ENCODE measurements at places on chromosomes 2 and 18.

- DNase-seq = no peak
Measured at GRCh38 chr2:26672818-26673393, 19.6 kb upstream of the KCNK3 start.

GRCh38 chr18:44533071-44533470, 147.6 kb upstream of the SETBP1 start:
- no peak for DNase-seq

DNA sequence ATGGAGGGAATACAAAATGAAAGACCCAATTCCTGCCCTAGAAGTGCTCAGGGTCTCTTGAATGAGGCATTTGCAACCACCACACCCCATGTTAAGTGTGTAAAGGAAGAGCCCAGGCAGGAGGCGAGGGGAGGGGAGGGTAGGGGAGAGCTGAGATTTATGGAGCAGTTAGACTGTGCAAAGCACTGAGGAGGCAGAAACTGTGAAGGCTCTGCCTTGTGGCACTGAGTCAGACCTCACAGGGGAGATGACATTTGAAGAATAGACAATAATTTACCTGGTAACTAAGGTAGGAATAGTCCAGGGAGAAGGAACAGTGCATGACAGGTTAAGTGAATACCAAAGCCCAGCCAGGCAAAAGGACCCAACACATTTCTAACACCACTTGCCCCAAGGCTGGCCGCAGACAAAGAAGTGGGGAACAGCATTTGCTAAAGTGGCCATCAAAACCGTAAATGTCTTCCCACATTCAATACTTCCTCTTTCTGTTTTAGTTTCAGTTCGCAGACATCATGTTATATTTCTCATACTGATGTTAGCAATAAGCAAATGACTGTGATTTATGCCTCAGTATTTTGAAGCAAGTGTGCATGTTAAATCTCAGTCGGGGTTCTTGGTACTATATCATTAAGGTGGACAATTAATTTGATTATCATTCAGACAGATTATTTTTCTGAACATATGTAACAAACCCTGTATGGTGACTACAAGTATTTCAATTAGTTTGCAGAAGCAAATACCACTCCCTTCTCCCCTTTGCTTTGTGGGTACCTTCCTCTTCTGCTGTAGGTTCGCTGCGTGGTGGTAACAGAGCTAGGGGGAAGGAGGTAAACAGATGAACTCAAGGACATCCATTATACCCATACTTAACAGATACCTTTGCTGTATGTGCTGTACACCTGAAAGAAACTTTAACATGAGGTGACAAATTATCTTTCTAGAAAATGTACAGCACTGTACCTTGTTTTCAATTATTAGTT, 27.5 kb downstream of the CDH20 start:
- no peak for DNase-seq

GRCh38 chr2:26458365-26459042, 19.4 kb downstream of the OTOF start:
- no peak for DNase-seq

DNA sequence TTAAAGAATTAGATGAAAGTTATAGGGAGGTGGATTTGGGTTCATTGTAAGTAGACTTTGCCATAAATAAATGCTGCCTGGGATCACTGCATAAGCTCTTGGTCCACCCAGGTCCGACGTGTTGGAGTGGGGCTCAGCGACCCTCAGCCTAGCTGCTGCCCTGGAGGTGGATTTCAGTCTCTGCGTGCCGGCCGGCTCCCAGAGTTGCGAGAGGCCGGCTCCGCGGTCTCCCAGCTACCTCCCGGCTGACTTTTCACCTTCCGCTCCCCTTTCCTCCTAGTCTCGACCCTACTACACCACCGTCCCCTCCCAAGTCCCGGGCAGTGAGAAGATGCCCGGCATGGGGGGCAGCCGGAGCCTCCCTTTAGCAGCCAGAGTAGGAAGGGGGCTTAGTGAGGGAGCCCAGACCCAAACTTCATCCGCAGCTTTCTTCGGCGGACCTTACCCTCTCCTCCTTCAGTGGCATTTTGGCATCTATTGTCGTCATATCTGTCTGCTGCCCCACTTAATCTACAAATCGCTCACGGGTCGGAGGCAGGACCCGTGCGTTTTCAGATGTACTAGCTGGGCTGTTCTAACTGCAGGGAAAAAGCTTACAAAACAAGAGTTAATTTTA, 8.1 kb downstream of the EMX1 start:
- DNase-seq = no peak

DNA sequence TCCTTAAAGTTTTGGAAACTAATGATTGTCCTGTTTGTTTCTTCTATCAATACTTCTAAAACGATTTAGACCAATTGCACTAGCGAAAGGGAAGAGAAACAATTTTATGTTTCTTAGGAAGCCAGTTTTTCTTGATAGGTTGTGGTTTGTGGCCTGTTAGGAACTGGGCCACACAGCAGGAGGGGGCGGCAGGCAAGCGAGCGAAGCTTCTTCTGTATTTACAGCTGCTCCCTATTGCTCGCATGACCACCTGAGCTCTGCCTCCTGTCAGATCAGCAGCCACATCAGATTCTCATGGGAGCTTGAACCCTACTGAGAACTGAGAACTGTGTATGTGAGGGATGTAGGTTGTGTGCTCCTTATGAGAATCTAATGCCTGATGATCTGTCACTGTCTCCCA, 201.5 kb upstream of the PXDN start:
- no peak for DNase-seq

DNA sequence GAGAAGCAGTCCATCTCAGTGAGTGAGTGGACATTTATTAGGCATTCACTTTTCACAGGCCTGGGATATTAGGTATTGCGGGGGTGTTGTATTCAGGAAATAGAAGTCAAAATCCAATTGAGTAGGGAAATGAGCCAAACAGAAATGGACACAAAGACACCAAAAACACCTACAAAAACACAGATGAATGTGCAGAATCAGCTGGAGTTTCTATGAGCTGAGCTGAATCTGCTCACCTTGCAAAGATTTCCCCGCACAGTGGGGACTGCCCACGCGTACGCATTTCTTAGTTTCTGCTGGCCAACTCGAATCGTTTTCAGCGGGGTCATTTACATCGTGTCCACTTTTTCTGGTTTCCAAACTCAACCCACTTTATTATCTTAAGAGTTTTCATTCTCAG, 160.0 kb downstream of the BCL2 start:
- no peak for DNase-seq

DNA sequence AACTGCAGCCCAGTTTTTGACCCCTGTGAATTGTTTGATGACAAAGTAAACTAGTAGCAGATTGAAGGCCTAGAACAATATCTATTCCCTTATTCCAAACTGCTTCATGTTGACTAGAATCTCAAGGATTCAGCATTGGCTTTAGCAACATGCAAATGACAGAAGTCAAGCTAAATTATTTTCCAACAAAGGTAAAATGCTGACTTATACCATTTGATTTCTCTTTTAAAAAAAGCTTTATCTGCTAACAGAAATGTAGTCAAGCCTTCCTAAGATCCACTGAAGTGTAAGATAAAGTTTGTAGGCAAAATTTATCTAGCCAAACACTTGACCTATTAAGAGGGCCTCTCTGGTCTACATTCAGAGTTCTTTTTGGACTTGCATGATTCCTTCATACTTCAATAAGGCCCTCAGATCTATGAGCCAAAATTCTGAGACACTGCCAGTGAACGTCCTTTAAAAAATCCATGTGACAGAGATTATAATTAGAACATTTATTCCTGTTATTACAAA, 9.5 kb upstream of the CYBRD1 start:
- DNase-seq = no peak

DNA sequence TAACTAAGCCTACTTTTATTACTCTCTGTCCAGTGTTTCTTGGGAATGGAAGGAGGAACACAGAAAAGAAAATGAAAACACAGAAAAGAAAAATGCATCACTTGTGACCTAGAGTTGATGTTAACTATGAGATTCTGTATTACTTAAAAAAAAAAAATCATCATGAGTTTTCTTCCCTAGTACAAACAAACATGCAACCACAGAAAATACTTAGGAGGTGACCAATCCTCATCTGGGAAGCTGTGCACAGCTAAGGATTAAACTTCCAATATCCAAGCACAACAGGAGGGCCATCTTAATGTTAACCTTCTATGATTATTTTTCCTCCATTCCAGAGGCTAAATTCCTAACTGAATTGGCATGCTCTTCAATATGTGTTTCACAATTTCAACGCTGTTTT, 1140.4 kb downstream of the LRP1B start:
- no peak for DNase-seq

DNA sequence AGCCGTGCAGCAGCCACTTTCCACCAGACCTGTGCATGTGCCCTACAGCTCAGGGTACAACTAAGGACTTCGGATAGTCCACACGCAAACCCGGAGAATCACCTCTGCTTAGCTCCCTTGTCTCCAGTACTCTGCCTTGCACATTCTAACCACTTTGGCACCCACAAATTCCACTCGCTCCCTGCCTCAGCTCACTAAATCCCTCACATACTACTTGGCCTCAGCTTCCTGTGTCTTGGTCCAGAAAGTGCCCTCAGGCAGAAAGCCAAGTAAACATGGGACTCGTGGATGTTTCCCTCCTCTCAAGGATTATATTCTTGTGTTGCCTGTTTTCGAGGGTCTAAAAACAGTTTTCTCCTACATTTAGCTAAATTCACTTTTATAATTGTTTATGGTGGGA, 157.8 kb upstream of the DAPL1 start:
- no peak for DNase-seq

DNA sequence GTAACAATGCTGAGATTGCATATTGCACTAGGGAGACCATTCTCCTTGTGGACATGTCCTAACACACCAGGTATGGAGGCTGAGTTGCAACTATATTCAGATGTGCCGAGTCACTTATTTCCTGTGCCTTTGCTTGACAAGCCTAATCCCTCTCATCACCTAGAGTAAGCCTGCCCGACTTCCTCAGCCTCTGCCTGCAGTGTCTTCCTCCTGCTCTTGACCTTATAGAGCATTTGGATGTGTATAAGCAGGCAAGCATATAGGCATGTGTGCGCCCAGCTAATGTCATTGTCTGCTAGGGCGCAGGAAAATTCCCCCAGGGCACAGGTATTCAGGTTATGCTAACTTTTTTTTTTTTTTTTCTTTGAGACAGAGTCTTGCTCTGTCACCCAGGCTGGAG, 316.9 kb downstream of the CDH2 start:
- no peak for DNase-seq

DNA sequence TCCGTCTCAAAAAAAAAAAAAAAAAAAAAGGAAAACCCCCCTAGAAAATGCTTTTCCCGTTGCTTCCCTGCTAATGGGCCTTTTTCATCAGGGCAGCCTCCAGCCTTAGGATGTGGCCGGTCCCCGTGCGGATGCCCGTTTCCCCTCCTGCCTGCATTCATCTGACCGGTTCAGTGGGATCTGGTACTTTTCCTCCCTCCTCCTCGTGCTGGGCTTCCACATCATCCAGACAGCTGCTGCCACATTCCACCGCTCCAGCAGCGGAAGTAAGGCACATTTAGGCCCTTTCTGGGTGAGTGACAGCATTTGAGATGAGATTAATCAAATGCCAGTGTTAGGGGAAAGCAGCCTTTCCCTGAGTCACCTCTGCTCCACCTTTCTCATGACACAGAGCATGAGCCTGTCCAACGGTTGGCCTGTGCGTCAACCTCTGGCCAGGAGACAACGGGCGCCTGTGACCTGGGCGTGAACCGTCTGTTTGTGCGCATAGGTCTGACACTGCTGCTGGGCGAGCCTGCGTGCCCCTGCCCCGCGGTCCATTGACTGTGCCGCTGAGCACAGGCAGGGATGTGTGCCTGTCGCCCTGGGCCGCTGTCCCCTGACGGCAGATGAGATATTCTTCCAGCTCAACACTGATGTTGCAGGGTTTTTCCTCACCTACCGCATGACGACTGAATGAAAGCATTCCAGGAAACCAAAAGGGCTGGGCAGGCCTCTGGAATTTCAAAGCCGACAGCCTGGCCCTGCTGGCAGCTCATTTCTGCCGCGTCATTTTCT, 174.0 kb downstream of the TGIF1 start:
- DNase-seq = no peak

DNA sequence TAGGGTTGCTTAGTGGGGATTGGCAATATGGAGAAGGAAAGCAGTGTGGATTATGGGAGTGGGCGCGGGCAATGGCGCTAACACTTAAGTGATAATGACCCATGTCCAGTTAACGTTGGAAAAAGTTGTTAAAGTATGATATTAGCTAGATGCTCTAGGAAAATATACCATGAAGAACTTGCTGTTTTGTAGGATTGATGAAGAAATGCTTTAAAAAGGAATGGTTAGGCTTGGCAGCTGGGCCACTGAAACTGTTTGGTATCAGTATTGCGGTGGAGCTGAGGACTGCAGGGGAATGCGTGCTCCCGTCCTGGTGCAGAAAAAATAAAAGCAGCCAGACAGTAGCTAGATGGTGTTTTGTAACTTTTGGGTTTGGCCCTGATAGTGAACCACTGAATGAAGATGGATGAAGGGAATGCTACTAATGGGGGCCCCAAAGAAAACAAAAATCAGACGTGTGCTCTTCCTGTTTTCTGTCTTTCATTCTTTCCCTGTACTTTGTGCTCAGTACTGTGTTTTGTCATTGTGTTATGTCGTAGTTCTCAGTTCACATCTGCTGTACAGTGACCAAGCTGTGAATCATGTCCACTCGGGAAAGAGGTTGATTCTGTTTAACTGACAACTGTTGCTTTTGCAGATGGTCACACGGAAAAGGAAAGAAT, 999 bp downstream of the INSIG2 start:
- no peak for DNase-seq

DNA sequence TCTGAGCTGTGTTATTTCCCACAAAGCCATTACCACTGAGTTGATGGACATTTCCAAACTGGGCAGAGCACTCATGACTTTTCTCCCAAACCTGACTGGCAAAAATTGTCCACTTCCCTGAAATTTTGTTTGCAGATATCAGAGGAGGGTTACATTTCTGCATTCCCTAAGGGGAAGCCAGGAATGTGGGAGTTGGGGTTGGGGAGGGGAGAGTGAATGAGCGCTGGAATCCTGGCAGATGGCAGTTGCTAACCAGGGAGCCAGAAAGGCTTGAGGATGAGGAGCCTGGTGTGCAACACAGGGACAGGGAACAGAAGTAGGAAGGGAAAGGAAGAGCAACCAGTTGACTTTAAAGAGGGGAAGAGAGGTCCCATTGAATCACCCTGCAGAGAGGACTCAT, 14.0 kb upstream of the CCNYL1 start:
- no peak for DNase-seq

DNA sequence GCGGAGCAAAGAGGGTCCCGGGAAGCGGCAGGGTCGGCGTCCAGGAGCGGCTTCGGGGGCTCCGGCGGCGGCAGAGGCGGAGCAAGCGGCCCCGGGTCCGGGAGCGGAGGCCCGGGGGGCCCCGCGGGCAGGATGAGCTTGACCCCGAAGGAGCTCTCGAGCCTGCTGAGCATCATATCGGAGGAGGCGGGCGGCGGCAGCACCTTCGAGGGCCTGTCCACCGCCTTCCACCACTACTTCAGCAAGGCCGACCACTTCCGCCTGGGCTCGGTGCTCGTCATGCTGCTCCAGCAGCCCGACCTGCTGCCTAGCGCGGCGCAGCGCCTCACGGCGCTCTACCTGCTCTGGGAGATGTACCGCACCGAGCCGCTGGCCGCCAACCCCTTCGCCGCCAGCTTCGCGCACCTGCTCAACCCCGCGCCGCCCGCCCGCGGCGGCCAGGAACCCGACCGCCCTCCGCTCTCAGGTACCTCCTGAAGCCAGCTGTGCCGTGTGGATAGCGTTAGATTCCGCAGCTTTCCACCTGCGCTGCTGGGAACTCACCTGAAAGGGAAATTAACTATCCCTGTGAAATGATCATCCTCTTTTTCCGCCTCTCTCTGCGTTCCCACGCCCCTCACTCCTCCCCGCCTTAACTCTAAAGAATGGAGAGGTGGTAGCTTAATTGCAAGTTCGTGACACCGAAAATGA, 472 bp downstream of the CNOT11 start:
- peak; percentile 55 for DNase-seq

Measured in stimulated activated CD4-positive, alpha-beta T cell treated with anti-CD3 and anti-CD28 coated beads, Interleukin-1b, Interleukin-23, amount 100 ng/mL, for 4 hours (primary cell).